Right lobe of liver (tissue), 6 donors: ENCODE measurements at places on chromosomes 2 and 18. TPM values are rescaled to one million over a fixed set of nuclear protein-coding genes. Genes with fewer than 3 reads are reported as not detected.

DNA sequence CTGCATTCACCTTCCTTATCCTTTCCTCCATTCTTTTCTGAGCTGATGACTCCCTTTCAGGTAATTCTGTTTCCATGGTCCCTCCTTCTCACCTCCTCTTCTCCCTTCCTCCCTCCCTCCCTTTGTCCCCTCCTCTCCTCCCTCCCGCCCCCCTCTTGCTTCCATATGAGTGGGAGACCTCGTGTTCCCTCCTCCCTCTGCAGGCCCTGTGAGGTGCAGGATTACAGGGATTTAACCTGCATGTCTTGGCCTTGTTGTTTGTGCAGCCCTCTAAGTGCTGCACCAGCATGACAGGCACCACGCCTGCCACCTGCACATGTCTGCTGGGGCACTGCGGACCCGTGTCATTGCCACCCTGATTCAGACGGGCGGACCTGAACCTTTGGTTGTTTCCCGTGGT is 103.1 kb downstream of the SNTG2 start:
- DNase-seq = no peak
- H3K27ac ChIP-seq = no peak overlapping the region
- H3K4me3 ChIP-seq = no peak overlapping the region
- no peaks in the 10 kb centered on the region for H3K4me1 ChIP-seq
- H3K36me3 ChIP-seq = no peaks in the 10 kb centered on the region

GRCh38 chr2:8202132-8202531 is 479.7 kb upstream of the ID2 start:
- H3K27me3 ChIP-seq = no peaks in the 10 kb centered on the region
- no peaks in the 10 kb centered on the region for H3K36me3 ChIP-seq
- H3K27ac ChIP-seq = no peak overlapping the region
- no peaks in the 10 kb centered on the region for H3K4me1 ChIP-seq

- no peaks in the 10 kb centered on the region for H3K36me3 ChIP-seq
- H3K4me3 ChIP-seq = no peak overlapping the region
- no peaks in the 10 kb centered on the region for H3K4me1 ChIP-seq
- DNase-seq = no peak
- H3K27ac ChIP-seq = no peak overlapping the region
- H3K27me3 ChIP-seq = no peaks in the 10 kb centered on the region
These were observed 39.7 kb downstream of the TFCP2L1 start for GRCh38 chr2:121245120-121245820.

DNA sequence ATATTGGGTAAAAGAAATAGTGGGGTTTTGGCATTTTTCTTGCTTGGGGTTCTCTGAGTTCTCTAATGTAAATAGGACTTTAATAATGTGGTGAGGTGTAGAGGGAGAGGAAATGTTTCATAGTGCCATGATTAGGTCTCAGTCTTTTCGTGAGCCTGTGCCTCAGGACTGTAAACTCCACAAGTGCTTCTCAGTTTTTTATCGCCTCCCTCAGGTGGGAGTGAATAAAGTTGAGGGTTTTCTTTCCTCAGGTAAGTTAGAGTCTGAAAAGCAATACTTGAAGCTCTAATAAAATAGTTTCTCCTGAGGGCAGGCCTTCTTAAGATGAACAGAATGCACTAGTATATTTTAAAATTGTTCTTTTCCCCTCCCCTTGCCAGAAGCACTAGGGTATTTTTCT is 243.1 kb upstream of the SETBP1 start:
- H3K27me3 ChIP-seq = no peaks in the 10 kb centered on the region
- H3K4me3 ChIP-seq = no peak overlapping the region
- DNase-seq = no peak
- H3K4me1 ChIP-seq = no peaks in the 10 kb centered on the region

- H3K4me3 ChIP-seq = no peak overlapping the region
- H3K27ac ChIP-seq = peak overlapping the region; percentile 59
These were observed 42.3 kb downstream of the SLC38A11 start for GRCh38 chr2:164913011-164913410.

GRCh38 chr2:26757873-26758789 is 6.0 kb upstream of the SLC35F6 start:
- peak overlapping the region; percentile 15 for H3K27ac ChIP-seq
- H3K36me3 ChIP-seq = no peaks in the 10 kb centered on the region
- no peak for DNase-seq
- no peaks in the 10 kb centered on the region for H3K27me3 ChIP-seq

Gene SLC9A4
- not detected for total RNA-seq
